ENCODE measurements at places on chromosomes 5 and 9.

GRCh38 chr5:64944868-64945267 is 176.1 kb downstream of the CWC27 start:
- no peak for DNase-seq

- DNase-seq = no peak
Measured at GRCh38 chr5:137488516-137488915, 10.6 kb downstream of the SPOCK1 start.

DNA sequence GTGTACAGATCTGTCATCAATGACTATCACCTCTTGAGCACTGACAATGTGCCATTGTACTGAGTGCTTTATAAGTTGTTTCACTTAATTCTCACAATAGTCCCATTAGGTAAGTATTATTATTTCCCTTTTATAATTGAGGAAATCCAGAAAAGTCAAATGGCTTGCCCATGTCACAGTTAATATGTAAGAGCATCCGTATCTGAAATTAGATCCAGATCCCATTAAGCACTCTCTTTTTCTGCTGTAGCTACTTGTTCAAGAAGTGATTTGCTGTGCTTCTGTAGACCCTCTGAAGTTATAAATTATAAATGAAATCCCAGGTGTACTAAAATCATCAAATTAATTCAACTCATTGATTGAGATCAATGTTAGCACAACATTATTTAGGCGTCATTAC is 94.7 kb downstream of the INIP start:
- no peak for DNase-seq

DNA sequence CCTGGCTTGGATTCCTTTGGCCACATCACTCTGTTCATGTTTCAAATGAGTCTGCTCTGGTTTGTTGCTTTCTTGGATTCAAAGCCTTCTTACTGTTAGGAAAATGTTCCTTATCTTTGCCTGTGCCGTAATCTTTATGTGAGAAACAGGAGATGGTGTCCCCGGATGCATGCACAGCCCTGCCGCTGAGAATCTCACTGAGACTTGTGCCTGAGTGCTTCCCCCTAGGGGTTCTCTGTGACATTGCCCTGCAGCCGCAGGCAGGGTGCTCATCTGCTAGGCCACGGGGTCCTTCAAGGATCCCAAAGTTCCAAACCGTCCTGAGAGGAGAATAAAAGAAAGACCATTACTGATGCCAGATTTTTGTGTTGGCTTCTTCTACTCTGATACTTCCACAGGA is 81.4 kb upstream of the ANKRD55 start:
- no peak for DNase-seq

- DNase-seq = no peak
Measured at GRCh38 chr5:77845324-77845646, 69.1 kb upstream of the TBCA start.

- DNase-seq = no peak
Measured at GRCh38 chr5:35618304-35618636, 607 bp downstream of the SPEF2 start.

DNA sequence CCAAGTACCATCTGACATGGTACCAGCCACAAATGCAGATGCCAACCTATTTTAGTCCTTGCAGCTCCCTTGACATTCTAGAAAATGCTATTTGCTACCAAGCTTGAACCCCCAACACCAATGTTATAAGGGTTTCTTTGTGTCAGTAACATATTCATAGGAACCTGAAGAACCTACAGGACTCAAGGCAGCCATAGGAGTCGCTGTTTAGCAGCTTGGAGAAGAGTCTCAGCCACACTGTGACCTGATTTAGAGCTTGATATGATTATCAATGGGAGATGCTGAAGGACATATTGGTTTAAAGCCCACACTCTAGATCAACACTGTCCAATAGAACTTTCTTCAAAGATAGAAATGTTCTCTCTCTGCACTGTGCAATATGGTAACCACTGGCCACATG is 6.4 kb upstream of the ZFR start:
- no peak for DNase-seq

DNA sequence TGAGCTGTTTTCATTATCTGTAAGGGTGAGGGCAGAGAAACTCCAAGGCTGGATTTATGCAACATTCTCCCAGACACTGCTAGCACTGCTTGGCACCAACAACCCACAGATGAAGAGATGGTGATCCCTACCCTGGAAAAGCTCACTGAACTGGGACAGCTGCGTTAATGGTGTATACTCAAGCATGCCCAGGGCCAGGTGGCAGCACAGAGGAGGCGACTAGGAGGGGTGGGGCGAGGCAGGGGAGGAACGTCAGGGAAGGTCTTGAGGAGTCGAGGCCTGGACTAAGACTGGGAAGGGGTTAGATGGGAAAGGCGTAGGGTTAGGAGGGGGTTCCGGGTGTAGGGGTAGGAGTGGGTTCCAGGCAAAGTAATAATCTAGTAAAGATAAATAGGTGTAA is 73.1 kb upstream of the TBC1D9B start:
- DNase-seq = no peak

DNA sequence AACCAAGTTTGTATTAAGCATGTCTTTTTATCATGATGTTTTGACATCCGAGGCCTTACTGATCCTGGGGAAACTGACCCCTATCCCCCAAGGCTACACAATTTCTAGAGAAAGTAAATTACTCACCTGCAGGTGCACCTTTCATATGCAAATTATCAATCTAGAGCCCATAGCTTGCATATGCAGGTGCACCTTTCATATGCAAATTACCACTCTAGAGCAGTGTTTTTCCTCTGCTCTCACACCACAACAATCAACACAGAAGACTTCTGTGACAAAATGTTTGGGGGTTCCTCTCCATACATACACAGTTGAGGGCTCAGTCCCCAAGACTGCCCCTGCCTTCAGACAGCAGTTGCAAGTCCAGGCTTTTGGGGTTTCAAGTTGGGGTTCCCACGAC is 203.7 kb upstream of the RORB start:
- DNase-seq = no peak

DNA sequence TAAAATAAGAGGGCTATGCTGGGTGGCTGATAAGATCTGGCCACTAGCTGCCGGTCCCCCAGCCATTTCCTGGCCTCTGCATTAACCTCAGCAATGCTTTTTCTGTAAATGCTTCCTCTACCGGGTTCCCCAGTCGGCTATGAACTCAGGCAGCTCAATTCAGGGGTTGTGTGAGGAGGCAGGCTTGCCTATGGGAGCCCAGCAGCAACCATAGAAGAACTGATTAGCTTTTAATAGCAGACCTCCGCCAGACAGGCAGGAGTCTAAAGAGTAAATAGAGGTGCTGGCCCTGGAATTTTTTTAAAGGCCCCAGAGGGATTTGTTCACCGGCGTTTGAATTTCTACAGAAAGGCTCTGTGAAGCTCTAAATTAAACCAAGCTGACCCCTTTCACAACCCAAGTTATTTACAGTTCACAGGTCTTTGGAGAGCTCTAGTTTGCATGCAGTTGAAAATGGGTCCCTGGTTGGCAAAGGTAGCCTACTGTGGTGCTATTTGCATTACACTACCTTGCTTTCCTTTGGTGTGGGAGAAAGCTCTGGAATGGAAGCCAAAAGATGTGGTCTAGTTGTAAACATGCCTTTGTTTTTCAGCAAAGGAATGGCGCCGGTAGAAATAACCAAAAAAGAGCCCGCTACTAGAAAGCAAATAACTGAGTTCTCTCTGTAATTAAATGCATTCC is 289.7 kb upstream of the SEMA6A start:
- no peak for DNase-seq

DNA sequence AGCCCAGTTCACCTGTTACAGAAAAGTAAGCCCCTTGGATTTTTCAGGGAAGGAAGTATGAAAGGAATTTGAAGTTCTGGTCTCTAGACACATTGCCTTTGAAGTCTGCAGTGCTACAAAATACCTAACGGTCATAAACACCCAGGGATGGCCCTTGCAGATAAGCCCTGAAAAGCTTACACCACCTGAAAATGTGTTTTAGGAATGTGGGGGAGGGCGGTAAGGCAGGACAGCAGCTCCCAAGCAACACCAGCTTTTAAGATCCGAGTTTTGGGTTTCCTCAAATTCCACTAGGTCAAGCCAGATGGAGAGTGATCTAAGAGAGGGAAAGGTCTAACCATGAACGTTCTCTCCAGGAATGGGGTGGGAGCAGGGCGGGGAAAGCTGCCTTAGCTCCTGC is 114.1 kb upstream of the PANK3 start:
- DNase-seq = no peak

- no peak for DNase-seq
Measured at GRCh38 chr5:31966936-31967335, 207.2 kb downstream of the GOLPH3 start.

- no peak for DNase-seq
Measured at GRCh38 chr9:86503314-86503713, 149.1 kb upstream of the TUT7 start.
